ENCODE measurements at places on chromosomes 5 and 9.

GRCh38 chr9:98860871-98861293 is 53.4 kb downstream of the GALNT12 start:
- DNase-seq = peak; percentile 47

- DNase-seq = peak; percentile 88
These were observed 35.5 kb upstream of the CDKN2B start for GRCh38 chr9:22044583-22044982.

GRCh38 chr5:96851312-96852062 is 24.8 kb upstream of the ERAP2 start:
- DNase-seq = no peak

- no peak for DNase-seq
These were observed 183.1 kb upstream of the SNX2 start for GRCh38 chr5:122591828-122592227.

GRCh38 chr9:120711841-120712538 is 2.3 kb downstream of the MEGF9 start:
- peak; percentile 39 for DNase-seq

DNA sequence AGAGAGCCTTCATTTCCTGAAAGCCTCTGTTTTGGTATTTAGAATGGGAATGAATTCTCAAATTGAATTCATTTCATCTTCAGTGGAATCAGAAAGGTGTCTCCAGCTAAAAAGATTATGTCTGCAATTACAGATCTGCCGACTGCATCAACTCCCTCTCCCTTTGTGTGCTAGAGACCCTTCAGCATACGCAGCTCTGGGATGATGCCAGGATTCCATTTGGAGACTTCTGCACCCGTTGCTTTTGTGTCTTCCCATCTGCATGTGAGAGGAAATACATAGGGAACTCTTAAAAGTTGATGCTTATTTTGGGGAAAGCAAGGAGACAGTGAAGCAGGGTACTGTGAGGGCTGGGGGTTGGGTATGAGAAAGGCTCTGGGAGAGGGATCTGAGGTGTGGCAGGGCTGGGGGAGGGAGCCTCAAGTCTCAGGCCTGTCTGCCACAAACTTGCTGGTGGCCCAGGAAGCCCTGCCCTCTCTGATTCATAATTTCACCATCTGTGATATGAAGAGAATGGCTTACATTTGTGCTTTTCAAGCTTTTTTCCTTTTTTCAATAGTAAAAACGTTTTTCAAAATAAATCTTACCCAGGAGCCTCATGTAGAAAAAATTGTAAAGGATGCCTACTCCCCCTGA is 89.7 kb upstream of the SAP30L start:
- peak; percentile 26 for DNase-seq

DNA sequence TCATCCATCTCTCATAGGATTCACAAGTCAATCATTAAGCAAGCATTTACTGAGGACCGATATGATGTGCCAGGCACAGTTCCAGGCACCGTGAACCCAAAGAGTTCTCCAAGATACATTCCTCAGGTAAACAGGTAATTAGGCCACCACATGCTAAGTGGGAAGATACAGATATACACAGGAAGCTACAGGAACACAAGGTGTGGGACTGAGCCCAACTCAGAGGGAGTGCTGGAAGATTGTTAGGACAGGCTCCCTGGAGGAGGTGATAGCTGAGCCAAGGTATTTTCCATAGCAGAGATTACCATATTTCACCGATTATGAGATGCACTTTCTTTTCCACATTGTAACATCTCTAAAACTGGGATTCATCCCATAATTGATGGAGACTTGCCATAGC is 31.4 kb upstream of the RAI14 start:
- no peak for DNase-seq

GRCh38 chr5:55230086-55230629 is 3.0 kb upstream of the MCIDAS start:
- DNase-seq = no peak

GRCh38 chr5:172509405-172509781 is 55.1 kb upstream of the SH3PXD2B start:
- peak; percentile 39 for DNase-seq

GRCh38 chr9:116337015-116337414 is 183.4 kb downstream of the PAPPA start:
- peak; percentile 92 for DNase-seq

DNA sequence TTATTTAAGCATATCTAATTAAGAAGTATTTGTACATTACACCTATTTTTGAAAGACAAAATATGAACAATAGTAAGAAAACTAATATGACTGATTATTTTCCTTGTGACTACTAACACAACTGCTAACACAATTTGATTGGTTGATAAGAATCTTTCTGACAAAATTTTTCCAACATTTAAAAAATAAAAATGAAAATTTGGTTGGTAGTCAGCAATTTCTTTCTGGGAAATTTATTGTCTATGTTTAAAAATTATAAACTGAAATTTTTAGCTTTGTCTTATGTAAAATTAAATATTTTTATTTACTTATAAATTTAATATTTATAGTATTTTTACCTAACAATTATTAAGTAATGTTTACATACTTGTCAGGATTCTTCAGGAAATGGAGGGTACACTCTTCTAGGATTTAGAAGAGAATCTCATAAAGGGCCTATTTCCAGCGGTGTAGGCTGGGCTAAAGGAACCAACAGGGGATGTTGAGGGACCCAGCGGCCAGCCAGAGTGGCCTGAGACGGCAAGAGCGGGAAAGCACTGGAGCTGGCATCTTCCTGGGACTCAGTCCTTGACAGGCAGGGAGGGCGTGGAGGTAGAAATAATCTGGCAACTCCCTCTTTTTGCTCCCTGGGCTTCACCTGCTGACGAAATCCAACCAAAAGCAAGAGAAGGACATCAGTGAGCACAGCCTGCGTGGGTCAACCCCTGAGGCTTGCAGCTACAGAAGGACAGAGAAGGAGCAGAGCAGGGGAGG is 14.7 kb upstream of the FAM120A start:
- no peak for DNase-seq

- DNase-seq = no peak
These were observed 147.9 kb downstream of the PLPPR1 start for GRCh38 chr9:101176384-101176783.

DNA sequence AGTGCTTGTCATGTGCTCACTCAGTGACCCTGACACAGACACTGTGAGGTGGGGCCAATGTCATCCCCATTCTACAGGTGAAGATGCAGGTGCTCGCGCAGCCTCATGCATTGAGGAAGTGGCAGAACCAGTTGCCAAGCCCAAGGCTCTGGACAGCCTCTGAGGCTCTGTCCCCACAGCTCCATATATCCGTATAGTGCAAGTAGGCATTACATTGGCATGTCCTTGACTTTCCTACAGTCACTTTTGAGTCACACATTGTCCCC is 58.8 kb upstream of the ANGPTL2 start:
- DNase-seq = no peak

DNA sequence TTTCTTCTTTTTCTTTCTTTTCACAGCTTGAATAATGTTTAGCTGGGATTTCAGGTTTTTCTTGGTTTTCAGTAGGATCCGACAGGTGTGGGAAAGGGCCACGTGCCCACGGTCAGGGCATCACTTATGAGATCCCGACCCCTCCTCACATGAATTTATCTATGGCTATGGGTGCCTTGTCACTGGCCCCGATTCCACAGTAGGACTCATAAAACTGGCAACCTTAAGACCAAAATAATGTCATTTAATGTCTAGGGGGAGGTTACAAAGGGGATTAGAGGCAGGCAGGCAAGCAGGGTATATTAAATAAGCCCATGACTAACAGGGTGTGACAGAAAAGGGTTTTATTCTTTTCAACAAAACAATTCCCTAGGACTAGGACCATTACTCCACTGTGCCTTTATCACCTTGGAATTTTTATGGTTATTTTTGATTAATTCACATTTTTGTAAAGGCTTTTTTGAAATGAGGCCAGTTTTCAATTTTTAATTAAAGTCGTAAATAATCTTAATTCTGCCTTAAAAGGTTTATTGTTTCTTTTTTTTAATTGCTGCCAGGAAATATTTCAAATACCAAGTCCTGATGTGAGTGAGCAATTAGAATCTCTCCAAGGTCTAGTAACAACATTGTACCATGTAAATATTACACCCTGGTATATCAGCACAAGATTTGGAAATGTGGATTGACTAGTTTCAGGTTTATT is 370.4 kb downstream of the GLIS3 start:
- no peak for DNase-seq

DNA sequence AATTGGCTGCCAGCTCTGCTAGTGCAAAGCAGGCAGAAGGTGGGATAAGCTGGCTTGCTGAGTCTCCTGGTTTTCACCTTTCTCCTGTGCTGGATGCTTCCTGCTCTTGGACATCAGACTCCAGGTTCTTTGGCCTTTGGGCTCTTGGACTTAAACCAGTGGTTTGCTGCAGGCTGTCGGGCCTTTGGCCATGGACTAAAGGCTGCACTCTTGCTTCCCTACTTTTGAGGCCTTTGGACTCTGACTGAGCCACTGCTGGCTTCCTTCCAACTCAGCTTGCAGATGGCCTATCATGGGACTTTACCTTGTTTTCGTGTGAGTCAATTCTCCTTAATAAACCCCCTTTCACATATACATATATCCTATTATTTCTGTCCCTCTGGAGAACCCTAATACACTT is 1293.9 kb upstream of the CDH6 start:
- DNase-seq = no peak

- DNase-seq = no peak
These were observed 78.9 kb downstream of the PPP2R2B start for GRCh38 chr5:146799671-146800070.

GRCh38 chr5:112919972-112920371 is 2.1 kb downstream of the REEP5 start:
- no peak for DNase-seq

DNA sequence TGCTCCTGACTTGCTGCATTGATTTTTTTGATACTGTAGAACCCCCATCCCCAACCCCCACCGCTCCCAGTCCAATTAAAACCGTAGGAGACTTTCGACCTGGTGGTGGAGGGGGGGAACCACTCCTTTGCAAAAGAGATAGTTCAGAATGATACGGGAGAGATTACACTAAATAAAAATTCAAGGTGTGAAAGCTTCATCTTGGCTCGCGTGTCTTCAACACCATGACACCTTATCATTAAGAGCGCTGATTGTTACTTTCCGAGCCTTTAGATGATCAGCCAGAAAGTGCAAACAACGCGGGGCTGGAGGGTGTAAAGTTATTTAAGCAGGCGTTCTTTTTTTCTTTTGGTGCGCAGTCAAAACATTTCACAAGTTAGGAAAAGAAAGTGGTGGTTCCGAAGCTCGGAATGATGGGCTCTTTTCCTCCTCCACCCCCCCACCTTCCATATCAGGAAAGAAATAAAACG is 1.3 kb upstream of the ZNF462 start:
- no peak for DNase-seq

GRCh38 chr9:113578882-113579282 is 115.4 kb downstream of the RGS3 start:
- peak; percentile 99 for DNase-seq

- peak; percentile 38 for DNase-seq
These were observed 601 bp downstream of the FBXO38 start for GRCh38 chr5:148384380-148384737.

DNA sequence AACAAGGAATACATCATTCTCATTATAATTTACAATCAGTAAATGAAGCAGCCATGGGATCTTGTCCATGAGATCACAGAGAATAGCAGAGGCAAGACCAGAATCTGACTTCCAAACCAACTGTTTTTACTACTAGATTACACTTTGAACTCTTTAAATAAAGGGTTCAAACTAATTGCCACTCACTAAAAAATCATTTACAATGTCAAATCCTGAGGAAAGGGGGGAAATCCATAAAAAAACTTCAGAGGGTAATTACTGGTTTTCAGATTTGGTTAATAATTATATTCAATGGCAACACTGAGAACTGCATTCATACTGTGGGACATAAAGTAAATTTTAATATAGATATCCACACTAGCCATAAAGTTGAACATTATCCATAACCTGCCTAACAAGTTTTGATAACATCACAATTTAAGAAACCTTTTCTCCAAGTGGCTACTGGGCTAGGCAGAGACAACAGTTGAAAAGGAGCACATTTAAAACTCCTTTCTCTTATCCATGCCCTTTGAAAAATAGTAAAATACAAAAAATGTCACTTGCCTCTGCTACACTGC is 15.9 kb downstream of the PLPP1 start:
- no peak for DNase-seq

- DNase-seq = no peak
These were observed 528.8 kb downstream of the IRX1 start for GRCh38 chr5:4124221-4124970.

- DNase-seq = no peak
These were observed 719.3 kb upstream of the ZNF608 start for GRCh38 chr5:125465703-125466102.

DNA sequence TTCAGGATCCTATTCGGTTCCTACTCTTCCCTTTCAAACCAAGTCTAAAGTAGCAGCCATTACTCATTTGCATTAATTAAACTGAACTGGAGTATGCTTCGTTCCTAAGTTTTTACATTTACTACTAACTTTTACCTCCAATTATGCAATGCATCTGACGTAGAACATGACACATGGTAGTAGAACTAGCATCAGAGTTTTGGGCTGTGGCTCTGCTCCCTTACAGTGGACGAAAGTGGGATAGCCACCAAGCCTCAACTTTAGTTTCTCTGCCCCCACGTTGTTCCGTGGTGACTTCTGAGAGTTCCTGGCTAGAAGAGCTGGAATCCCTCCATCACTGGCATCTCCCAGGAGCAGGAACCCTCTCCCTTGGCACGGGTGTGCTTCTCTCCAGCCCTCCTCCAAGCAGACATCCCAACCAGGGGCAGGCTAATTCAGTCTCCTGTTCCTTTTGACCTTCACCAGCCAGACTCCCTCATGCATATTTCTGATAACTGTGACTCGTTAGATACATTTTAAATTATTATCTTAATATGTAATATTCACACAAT is 2.9 kb downstream of the IFNE start:
- no peak for DNase-seq

GRCh38 chr5:9431496-9432258 is 114.2 kb downstream of the SEMA5A start:
- DNase-seq = no peak

DNA sequence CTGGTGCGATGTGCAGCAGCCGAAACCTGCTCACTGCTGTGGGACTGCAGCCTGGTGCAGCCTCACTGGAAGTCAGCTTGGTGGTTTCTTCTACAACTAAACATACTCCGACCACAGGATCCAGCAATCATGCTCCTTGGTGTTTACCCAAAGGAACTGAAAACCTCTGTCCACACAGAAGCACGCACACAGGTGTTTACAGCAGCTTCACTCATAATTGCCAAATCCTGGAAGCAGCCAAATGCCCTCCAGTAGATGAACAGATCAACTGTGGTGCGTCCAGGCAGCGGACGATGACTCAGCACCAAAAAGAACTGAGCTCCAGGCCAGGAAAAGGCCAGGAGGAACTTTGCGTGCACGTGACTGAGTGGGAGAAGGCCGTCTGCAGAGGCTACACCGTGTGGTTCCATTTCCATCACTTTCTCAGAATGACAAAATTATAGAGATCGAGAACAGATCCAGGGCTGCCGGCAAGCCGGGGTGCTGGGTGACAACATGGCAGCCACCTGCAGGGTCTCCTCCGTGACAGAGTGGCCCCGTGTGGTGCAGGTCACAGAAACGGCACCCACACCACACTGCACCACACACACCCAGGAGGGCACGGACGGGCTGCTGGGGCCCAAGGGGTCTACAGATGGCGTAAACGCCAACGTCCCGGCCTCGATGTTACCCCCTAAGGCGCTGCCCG is 23.1 kb upstream of the NSMF start:
- peak; percentile 31 for DNase-seq

Data from kidney tubule cell (primary cell).